ENCODE measurements at places on chromosomes 13 and 19.

DNA sequence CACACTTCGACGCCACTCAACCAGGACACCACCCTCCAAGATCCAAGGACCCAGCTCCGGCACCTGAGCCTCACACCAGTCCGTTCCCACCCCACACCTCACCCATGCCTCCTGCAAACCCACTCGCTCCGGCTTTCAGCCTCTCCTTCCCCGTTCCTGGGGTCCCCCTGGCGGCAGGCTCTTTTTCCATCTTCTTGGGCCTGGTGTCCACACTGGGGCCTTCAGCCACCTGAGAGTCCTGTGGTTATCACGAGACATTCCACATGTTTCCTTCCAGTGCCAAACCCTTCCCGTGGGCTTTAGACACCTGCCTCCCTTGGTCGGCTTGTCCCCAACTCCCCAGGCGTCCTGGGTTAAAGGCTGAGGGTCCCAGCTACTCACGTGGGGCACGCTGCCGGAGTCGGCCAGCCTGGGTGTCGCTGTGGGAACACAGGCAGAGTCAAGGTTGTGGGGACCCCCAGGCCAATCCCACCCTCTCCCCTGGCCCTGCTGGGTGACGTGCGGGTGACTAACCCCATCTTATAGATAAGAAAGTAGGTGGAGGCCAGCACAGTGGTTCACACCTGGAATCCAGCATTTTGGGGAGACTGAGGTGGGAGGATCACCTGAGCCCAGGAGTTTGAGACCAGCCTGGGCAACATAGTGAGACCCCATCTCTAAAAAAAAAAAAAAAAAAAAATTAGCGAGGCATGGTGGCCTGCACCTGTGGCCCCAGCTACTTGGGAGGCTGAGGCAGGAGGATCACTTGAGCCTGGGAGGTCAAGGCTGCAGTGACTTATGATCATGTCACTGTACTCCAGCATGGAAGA is 1.9 kb downstream of the JSRP1 start:
- DNase-seq = no peak

DNA sequence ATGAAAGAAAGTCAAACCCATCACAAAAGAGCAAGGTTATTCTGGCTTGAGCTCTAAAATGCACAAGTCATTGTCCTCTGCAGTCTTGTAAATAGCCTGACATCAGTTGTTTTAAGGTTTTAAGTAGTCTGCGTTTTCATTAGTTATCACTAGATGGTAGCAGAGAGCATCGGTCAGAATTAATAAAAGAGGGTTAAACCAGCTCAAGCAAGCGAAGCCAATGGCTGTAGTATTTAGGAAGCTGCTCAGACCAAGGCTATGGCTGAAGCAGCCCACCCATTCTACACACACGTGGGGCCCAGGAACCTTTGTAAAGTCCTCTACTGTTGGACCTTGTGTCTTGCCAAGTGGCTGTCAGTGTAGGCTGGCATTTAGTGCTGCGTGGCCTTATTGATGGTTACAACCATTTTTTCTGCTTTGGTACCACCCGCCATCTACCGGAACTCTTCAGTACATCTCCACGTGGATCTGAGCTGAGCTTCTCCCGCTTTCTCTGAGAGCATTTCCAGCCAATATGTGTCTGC is 13.3 kb upstream of the ZNF57 start:
- DNase-seq = peak; percentile 81

GRCh38 chr19:28898249-28898648 is 314.7 kb downstream of the UQCRFS1 start:
- no peak for DNase-seq

DNA sequence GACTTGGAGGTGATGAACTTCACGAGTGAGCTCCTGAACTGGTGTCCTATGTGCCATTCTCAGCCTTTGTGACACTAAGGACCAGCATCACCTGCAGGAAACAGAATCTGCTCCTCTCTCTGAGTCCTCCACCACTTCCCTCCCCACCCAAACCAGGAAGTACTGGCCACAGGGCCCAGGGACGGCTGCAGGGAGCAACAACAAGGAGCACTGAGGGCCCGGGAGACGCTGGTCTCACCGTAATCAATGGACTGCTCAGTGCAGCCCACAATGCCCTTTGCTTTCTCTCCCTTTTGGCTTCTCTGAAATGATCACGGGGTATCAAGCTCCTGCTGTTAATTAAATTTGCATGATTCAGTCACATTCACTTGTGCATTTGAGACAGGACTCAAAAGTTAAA is 18.6 kb downstream of the PEPD start:
- DNase-seq = no peak

DNA sequence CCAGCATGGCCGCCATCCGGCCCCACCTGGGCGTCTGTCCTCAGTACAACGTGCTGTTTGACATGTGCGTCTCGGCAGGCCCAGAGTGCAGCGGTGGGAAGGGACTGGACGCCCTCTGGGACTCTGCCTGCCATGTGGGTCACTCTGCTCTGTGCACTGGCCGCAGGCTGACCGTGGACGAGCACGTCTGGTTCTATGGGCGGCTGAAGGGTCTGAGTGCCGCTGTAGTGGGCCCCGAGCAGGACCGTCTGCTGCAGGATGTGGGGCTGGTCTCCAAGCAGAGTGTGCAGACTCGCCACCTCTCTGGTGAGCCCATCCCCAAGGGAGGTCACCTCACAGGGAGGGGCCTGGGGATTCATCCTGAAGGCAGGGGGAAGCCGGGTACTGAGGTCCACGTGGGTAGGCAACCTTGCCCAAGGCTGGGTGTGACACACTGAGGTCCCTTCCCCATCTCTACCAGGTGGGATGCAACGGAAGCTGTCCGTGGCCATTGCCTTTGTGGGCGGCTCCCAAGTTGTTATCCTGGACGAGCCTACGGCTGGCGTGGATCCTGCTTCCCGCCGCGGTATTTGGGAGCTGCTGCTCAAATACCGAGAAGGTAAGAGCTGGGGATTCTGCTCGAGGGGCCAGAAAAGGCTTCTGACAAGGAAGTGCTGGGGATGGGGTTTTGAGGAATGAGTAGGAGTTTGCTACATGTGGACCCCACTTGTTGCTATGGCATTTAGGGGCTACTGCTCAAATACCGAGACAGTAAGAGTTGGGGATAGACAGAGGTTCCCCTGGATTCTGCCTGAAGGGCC is 11.3 kb downstream of the ABCA7 start:
- DNase-seq = no peak

DNA sequence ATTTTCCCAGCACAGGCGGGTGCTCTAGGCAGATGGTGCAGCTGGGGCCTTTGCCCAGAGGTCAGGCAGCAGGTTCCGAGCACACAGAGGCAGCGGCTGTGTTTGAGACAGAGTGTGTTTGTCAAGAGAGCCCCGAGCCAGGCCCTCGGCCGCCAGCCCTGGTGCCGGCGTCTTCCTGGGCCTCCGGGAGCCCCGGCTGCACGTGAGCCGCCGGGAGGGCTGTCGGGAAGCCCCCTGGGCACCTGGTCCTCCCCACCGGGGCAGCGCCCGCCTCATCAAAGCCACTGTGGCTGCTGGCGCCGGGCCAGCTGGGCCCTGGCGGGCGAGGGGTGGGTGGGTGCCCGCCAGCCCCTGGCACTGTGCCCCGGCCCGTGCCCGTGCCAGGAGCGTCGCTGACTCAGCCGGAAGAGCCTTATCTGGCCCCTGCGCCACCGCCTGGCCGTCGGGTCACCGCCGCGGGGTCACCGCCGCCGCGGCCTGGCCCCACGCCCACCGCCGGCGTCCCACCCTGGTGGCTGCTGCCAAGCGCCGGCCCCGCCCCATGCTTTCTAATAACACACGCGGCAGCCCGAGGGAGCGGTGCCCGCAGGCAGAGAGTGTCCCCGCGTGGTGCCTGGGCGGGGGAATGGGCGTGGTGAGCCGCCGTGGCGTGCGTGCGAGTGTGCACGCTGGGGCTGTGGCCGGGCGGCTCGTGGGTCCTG is 14.9 kb downstream of the ARID3A start:
- peak; percentile 79 for DNase-seq

DNA sequence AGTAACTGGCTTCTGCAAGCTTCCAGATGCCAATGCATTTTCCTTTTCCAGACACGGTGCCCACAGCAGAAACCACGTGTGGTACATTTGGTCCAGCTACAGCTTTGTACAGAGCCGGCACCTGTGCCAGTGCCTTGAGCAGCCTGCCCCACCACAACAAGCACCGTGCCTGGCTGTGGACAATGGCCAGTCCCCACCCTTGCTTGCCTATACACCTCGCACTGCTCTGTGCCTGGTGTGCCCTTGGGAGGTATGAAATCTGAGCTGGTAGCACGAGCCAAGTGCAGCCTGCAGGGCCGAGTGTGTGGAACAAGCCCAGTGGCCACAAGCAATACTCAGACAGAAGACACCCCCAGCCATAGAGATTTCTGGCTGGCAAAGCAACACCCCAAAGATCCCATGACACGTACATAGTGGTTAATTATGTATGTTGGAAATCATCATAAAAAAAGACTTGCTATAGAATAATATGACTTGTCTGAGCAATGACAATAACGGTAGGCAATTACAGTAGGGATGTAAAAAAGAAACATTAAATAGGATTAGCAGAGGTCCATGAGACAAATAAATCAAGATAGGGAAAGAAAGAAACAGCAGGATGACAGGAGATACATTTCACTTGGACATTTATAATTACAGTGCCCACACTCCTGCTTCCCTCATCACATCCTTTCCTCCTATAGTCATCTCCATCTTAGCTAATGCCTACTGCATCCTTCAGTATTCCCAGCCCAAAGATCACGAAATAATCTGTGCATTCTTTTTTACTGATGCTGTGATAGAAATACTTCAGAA is 1399.5 kb downstream of the PCDH9 start:
- DNase-seq = no peak

- DNase-seq = no peak
Observed at GRCh38 chr13:107788464-107789165, 426.7 kb downstream of the LIG4 start.

- no peak for DNase-seq
Observed at GRCh38 chr19:33388725-33389420, 15.4 kb downstream of the CEBPG start.

DNA sequence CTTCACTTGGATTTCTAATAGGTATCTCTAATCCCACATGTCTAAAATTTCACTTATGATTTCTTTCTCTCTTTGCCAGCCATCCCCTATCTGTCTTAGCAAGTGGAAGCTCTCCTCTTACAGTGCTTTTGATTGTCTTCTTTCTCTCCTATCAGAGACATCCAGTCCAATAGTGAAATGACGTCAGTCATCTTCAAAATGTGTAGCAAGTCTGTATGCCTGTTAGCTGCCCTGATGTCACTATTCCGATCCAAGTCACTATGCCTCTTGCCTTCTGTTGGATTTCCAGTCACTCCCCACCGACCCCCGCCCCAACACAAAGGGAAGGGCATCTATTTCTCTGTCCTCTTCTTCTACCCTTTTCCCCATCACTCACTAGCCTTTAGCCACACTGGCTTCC is 96.4 kb downstream of the WASF3 start:
- no peak for DNase-seq

GRCh38 chr19:44142059-44142433 is 692 bp downstream of the ZNF234 start:
- peak; percentile 14 for DNase-seq

- no peak for DNase-seq
Observed at GRCh38 chr13:99299920-99300341, 7.3 kb downstream of the GPR183 start.

GRCh38 chr19:18789883-18790565 is 1.1 kb downstream of the COMP start:
- DNase-seq = no peak

- DNase-seq = no peak
Observed at GRCh38 chr13:32647926-32648325, 61.7 kb downstream of the PDS5B start.

- no peak for DNase-seq
Observed at GRCh38 chr19:4294389-4294788, 7.8 kb downstream of the TMIGD2 start.

GRCh38 chr19:42363614-42364346 is 26.3 kb downstream of the CNFN start:
- DNase-seq = no peak

GRCh38 chr19:10687518-10688288 is 13.5 kb upstream of the QTRT1 start:
- no peak for DNase-seq

DNA sequence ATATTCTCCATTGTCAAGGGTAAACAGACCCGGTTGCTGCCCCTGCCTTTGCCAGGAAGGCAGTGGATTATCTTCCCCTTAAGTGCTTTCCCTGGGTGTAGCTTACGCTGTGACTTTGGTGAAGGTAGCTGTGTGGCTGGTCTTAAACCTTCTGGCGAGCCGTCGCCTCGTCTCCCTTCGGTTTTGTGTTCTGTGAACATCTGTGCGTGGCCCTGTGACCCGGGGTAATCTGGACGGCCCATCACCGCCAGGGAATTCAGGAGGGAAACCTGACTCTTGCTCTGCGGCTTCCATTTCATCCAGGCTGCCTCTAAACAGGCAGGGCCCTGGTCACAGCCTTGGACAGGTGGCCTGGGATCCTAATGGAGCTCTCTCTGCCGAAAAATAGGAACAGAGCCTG is 78.7 kb downstream of the SHISA2 start:
- no peak for DNase-seq

DNA sequence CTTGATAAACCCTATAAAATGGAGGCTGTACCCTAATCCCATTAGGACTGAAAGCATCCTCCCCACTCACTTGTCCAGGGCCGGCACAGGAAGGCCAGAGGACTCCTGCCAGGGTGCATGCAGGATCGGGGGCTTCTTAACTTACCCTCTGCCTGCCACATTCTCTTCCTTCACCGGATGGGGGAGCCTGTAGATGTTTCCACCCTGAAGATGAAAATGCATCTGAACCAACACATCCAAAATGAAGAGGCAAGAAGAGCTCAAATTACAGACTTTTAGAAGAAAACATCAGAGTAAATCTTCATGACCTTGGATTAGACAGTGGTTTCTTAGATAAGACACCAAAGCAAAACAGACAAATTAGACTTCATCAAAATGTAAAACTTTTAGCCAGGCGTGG is 25.9 kb upstream of the NAPA start:
- DNase-seq = no peak

DNA sequence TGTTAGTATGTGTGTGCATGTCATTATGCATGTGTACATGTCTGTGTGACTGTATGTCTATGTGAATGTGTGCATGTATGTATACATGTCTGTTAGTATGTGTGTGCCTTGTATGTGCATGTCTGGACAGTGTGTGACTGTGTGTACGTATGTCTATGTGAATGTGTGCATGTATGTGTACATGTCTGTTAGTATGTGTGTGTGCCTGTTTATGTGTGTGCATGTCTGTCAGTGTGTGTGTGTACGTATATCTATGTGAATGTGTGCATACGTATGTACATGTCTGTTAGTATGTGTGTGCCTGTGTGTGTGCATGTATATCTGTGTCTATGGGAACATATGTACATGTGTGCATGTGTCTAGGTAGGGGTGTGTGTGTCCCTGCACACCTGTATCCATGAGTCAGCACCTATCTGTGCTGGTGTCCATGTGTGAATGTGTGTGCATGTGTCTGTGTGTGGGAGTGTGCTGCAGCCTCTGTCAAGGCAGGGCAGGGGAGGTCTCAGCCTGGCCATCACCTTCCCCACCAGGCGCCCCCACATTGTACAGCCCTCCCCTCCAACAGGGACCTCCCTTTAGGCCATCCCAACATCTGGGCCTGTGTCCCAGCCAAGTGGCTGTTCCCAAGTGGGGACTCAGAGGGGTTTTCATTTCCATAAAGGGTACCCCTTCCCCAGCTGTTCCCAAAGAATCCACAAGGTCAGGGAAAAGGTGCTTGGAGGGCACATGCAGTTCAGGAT is 4.4 kb downstream of the GAS6 start:
- no peak for DNase-seq

Data from NCI-H2081 (cell line).